ENCODE measurements at places on chromosomes 3 and 15.

- DNase-seq = no peak
Observed at GRCh38 chr3:185552358-185552877, at the start of gene LIPH. Gene LIPH, minus strand, starts transcription at chr3:185552588. Its CDS starts 117 bp downstream, at chr3:185552471.

DNA sequence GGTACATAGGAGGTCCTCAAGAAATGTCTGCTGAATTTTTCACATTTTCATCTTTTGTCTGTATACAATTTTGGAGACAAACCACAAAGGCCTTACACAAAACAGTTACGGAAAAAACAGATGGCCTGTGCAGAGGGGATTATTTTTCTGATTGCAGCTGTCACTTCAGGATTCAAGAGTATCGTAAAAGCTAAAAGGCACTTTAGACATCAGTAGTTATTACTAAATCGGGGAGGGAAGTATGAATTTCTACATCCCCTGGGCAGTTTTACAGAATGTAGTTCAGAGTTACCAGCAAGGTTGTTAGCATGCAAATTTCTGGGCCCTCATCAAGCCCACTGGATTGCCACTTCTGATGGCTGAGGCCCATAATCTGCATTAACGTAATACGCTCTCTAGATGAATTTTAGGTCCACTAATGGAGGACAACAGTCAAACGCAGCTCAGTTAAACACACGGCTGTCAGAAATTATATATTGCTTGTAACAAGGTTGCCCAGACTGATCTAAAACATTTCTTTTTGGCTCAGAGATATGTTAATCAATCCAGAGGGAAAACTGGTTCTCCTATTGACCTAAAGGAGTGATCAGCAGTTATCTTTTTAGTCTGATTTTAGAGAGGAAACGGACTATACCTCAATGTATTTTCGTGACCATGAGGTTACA lies 1.1 kb downstream of the RIOX2 start:
- no peak for DNase-seq

- DNase-seq = no peak
Observed at GRCh38 chr15:69876064-69876940, 221.4 kb downstream of the TLE3 start.

GRCh38 chr15:92625251-92625980 lies 30.2 kb downstream of the FAM174B start:
- no peak for DNase-seq

DNA sequence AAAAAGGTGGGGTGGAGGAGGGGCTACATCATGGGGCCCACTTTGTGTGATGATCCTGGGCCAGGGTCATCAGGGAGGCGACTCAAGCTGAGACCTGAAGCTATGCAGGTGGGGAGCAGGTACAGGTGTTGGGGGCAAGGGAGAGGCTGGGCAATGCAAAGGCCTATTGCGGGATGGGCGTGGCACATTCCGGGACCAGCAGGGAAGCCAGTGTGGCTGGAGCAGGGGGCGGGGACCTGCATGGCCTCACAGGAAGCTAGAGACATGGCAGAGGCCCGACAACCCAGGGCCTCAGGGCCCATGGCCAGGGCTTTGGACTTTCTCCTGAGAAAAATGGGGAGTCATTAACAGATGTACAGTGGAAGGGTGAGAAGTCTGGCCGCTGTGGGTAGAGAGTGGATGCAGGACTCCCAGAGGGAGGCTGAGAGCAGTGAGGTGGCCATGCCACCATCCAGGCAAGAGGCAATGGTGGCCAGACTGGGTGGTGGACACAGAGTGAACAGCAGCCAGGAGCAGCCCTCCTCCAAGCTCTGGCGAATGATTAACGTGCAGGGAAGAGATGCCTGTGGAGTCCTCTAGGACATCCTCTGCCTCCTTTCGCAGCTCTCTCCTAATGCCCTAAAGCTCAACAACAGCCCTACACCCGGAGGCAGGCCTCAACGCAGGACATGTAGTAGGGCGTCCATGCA lies 122.6 kb upstream of the ATP2B2 start:
- DNase-seq = no peak

GRCh38 chr15:25694239-25694584 lies 168.9 kb downstream of the ATP10A start:
- DNase-seq = no peak

- DNase-seq = no peak
Observed at GRCh38 chr3:5687230-5687629, 499.7 kb downstream of the EDEM1 start.

DNA sequence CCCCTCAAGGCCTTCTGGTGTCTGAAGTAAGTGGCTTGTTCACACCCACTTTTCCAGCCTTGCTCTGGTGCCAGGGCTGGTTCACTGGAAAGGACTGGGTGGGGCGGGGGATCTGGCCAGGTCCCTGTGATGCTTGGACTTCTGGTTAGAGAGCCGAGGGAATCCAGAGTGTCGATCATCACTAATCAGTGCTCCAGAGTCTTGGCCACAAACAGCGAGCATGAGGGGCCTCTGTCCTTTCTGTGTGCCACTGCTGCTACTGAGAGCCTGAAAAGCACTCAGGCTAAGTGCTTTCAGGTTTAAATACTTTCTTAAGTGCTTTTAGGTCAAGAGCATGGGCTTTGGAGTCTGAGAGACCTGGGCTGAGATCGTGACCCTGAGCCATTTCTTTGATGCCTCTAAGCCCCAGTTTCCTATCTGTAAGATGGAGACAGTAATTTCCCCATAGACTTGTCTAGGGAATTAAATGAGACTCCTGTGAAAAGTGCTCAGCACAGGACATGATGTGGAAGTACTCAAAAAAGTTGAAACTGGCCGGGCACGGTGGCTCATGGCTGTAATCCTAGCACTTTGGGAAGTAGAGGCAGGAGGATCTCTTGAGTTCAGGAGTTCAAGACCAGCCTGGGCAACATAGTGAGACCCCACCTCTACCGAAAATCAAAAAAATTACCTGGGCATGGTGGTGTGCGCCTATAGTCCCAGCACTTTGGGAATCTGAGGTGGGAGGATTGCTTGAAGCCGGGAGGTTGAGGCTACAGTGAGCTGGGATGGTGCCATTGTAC lies 53.8 kb upstream of the SEC22A start:
- DNase-seq = no peak

GRCh38 chr3:160982491-160982890 lies 122.7 kb downstream of the B3GALNT1 start:
- no peak for DNase-seq

DNA sequence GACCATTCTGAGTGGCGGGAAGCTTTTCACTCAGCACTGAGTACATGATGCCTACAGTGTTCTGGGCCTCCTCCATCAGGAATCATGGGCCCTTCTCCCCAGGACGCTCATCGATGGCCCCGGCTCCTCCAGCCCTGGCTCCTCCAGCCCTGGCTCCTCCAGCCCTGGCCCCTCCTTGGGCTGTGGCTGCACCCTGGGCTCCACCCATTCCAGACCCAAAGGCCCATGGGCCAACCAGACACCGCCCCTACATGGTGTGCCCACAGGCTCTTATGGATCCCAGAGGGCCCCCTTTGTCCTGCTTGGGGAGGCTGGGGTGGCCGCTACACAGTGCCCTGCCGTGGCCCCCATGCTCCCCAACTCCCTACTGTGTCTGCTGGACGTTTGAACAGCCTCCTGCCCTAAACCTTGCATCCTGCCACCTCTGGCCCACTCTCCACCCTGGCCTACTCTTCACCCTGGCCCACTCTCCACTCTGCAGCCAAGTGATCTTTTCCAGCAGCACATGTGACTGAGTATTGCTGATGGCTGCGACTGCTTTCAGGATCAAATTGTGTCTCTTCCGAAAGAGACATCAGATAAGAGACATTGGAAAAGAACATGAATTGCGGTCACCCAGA lies 57.9 kb downstream of the APBA2 start:
- no peak for DNase-seq

DNA sequence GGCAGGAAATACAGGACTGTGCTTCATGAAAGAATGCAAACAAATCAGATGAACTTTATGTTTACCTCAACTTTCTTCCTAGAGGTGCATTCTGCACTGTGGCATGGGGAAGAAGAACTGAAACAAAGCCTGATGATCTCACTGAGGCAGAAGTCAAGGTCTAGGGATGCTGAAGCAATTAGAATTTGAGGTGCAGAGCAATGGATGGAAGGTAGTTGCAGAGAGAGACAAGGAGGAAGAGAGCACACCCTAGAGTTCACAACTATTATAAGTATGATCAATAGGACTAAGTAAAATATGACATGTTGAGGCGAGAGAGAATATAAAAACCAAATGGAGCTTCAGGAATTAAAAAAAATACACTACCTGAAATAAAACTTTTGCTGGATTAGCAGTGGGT lies 420.1 kb downstream of the EDEM1 start:
- DNase-seq = no peak

DNA sequence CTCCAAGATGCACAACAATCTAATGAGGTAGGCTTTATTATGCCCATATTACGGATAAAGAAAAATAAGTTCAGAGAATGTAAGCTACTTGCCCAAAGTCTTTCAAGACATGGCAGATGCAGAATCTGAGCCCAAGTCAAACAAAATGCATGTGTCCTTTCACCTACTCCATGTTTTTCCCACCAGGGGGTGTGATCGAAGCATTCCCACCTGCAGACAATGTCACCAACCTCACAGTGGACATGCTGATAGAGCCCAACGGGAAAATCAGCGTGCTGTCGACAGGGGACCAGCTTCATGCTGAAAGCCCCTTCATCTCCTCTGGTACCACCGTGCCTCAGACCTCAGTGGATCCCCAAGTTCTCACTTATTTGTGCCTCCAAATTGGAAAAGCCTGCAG lies 99.8 kb upstream of the C15orf61 start:
- no peak for DNase-seq

DNA sequence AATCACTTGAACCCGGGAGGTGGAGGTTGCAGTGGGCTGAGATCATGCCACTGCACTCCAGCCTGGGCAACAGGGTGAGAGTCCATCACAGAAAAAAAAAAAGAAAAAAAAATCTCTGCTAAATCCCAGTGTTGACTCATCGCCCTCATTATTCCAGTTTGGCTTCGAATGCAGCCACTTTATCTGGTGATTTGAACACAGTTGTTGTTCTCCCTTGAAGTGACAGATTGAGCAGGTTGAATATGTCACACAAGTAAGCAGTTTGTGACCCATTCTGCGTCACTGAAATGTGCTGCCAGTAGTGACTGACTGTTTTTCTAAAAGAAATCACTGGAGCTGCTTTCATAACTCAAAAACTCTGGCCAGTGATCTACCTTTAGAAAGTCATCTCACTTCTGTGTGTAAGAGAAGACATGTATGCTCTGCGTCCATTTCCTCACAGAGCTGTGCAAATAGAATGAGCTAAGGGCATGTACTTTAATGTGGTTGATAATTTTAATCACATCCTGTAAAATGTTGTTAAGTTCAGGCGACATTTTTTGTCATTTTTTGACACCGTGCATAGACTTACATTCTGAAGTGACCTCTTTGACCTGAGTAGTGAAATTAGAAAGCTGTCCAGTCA lies 12.5 kb downstream of the DOCK3 start:
- DNase-seq = no peak

GRCh38 chr3:37974121-37975083 lies 16.2 kb upstream of the VILL start:
- peak; percentile 39 for DNase-seq
